ENCODE measurements at places on chromosomes 1 and 21. TPM values are rescaled to one million over a fixed set of nuclear protein-coding genes. Genes with fewer than 3 reads are reported as not detected.

Gene ETNK2
- total RNA-seq = 22.0 TPM

Gene CYP4A11
- total RNA-seq = not detected

Gene CRABP2
- total RNA-seq = not detected

Gene IRF2BP2
- total RNA-seq = 80.0 TPM

Gene SFN
- total RNA-seq = 17.8 TPM

Gene RAB25
- not detected for total RNA-seq

Gene AKR7A3
- 11.7 TPM for total RNA-seq

Gene IQGAP3
- not detected for total RNA-seq

GRCh38 chr1:65955071-65955470 lies 162.4 kb downstream of the PDE4B start:
- H3K27ac ChIP-seq = no peak overlapping the region
- no peak for DNase-seq
- H3K27me3 ChIP-seq = no peaks in the 10 kb centered on the region
- H3K4me3 ChIP-seq = no peak overlapping the region
- H3K36me3 ChIP-seq = no peaks in the 10 kb centered on the region
- H3K4me1 ChIP-seq = no peaks in the 10 kb centered on the region

DNA sequence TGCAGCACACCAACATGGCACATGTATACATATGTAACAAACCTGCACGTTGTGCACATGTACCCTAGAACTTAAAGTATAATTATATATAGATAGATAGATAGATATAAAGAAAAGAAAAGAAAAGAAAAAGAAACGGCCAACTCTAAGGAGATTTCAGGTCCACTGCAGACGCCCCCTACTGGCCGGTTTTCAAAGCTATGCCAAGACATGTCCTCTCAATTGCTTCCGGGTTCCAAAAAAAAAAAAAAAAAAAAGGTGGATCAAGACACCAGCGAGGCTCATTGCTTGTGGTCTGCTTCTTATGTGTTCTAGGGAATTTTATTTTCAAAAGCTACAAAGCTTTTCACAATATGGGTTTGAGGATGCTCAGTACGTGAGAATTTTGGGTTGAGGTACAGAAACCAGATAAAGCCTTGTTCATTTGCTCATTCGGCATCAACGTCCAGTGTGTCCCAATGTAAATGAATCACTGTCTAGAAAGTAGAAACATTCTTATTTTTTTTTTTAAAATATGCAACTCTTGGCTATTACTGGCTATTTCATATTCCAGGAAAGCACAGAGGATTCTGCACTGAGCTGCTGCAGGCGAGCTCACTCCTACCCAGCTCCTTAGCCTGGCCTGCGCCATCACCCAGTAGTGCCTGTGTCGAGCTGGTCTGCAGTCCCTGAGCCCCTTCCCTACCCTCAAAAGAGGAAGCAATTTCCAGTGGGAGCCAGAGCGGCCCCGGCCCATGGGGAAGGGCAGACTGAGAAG lies 643.0 kb downstream of the KIF26B start:
- H3K4me1 ChIP-seq = no peaks in the 10 kb centered on the region
- no peak for DNase-seq
- H3K27me3 ChIP-seq = no peaks in the 10 kb centered on the region
- no peaks in the 10 kb centered on the region for H3K36me3 ChIP-seq
- no peak overlapping the region for H3K4me3 ChIP-seq
- H3K27ac ChIP-seq = no peak overlapping the region

DNA sequence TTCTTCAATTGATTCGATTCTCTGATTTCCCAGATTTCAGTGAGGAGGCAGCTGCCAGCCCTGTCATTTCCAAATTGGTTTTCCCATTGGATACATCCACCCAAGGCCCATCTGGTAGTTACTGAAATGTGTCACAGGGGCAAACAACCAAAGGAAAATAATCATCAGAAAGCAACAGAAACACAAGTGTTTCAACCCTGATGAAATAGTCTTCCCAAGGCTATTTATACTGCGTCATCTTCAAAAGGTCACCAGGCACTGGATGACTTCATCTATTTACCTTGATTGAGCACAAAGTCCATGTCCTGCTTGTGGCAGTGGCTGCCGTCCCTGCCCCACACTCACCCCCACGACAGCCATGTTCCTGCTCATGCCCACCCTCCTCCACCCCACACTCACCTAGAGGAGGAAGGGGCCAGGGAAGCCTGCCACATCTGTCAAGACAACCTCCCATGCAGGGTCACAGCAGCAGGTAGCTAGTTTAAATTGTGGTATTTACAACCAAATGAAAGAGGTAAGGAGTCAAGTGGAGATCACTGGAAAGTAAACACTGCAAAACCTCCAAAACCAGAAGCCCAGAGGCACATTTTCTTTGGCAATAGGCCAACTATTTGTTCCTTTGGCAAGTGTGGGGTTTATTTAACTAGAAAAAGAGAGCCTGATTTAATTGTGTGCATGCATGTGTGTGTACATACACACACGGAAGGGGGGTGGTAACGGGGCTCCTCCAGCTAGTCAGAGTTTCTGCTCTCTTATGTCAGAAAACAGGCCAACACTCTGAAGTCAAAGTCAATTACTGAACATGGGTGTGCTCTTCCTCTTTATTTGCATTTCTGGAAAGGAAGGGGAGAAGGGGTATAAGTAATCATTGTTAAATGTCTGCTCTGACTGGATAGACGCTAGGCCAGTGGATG lies 49.5 kb upstream of the RAB4A start:
- no peak overlapping the region for H3K27ac ChIP-seq
- no peak for DNase-seq
- no peaks in the 10 kb centered on the region for H3K36me3 ChIP-seq
- H3K4me1 ChIP-seq = peaks cover 8% of the 10 kb centered on the region
- no peaks in the 10 kb centered on the region for H3K27me3 ChIP-seq

GRCh38 chr1:64505944-64506655 lies 36.2 kb downstream of the CACHD1 start:
- H3K36me3 ChIP-seq = no peaks in the 10 kb centered on the region
- no peaks in the 10 kb centered on the region for H3K27me3 ChIP-seq
- DNase-seq = no peak
- no peak overlapping the region for H3K27ac ChIP-seq

DNA sequence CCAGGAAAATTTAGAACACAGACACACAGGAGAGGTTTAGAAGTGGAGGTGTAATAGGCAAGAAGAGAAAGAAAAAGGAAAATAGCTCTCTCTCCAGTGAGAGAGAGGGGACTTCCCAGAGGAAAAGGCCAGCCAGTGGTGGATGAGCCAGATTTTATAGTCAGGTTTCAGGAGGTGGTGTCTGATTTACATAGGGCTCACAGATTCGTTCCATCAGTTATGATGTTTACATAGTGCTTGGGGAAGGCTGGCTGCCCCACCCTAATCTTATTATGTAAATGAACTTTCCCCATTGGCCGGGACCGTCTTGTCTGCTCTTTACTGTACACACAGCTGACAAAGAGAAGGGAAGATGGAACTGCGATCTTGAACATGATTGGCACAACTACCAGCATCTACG lies 797.3 kb downstream of the PLA2G4A start:
- H3K4me1 ChIP-seq = no peaks in the 10 kb centered on the region
- DNase-seq = no peak
- H3K27ac ChIP-seq = no peak overlapping the region
- H3K4me3 ChIP-seq = no peak overlapping the region

DNA sequence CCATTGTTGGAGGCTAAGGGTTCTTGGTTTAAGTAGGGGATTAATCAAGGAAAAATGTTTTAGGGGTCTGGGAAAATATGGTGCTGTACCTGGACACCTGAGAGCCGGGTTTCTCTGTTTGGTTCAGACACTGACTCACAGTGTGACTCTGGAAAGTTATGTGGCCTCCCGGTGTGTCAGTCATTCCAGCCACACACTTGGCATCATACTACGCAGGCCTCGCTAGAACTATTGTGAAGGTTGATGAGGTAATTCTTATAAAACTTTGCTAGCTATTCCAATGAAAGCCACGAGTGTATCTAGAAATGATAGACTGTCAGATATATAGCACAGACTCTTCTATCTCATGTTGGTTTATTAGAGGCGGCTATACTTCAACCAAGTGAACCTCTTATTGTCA lies 4.8 kb upstream of the CAMSAP2 start:
- no peaks in the 10 kb centered on the region for H3K27me3 ChIP-seq
- DNase-seq = no peak
- no peaks in the 10 kb centered on the region for H3K36me3 ChIP-seq
- H3K4me3 ChIP-seq = no peak overlapping the region
- peaks cover under 1% of the 10 kb centered on the region for H3K4me1 ChIP-seq
- H3K27ac ChIP-seq = no peak overlapping the region

GRCh38 chr1:1006305-1007159 lies 6.6 kb upstream of the HES4 start:
- H3K4me3 ChIP-seq = no peak overlapping the region
- H3K27ac ChIP-seq = no peak overlapping the region
- no peak for DNase-seq
- no peaks in the 10 kb centered on the region for H3K4me1 ChIP-seq

- H3K27me3 ChIP-seq = no peaks in the 10 kb centered on the region
- no peaks in the 10 kb centered on the region for H3K4me1 ChIP-seq
- DNase-seq = no peak
- H3K4me3 ChIP-seq = no peak overlapping the region
- H3K27ac ChIP-seq = no peak overlapping the region
- H3K36me3 ChIP-seq = no peaks in the 10 kb centered on the region
Measured at GRCh38 chr1:78586572-78586971, 33.7 kb upstream of the IFI44L start.

GRCh38 chr1:222867316-222867715 lies 52.5 kb downstream of the DISP1 start:
- no peaks in the 10 kb centered on the region for H3K27me3 ChIP-seq
- no peaks in the 10 kb centered on the region for H3K36me3 ChIP-seq
- no peak for DNase-seq

GRCh38 chr1:220809187-220809550 lies 22.5 kb downstream of the MTARC1 start:
- H3K36me3 ChIP-seq = no peaks in the 10 kb centered on the region
- DNase-seq = no peak
- no peaks in the 10 kb centered on the region for H3K27me3 ChIP-seq
- H3K27ac ChIP-seq = no peak overlapping the region
- no peak overlapping the region for H3K4me3 ChIP-seq

- no peaks in the 10 kb centered on the region for H3K4me1 ChIP-seq
- no peak overlapping the region for H3K4me3 ChIP-seq
- DNase-seq = no peak
Measured at GRCh38 chr21:25359724-25360123, 247.6 kb downstream of the MRPL39 start.

- no peaks in the 10 kb centered on the region for H3K36me3 ChIP-seq
- H3K27me3 ChIP-seq = no peaks in the 10 kb centered on the region
- no peak for DNase-seq
Measured at GRCh38 chr1:2130871-2131289, 63.7 kb downstream of the FAAP20 start.

- no peak for DNase-seq
- peaks cover 5% of the 10 kb centered on the region for H3K4me1 ChIP-seq
- H3K36me3 ChIP-seq = no peaks in the 10 kb centered on the region
- no peak overlapping the region for H3K27ac ChIP-seq
- no peak overlapping the region for H3K4me3 ChIP-seq
Measured at GRCh38 chr1:87647430-87648177, 318.9 kb downstream of the LMO4 start.

DNA sequence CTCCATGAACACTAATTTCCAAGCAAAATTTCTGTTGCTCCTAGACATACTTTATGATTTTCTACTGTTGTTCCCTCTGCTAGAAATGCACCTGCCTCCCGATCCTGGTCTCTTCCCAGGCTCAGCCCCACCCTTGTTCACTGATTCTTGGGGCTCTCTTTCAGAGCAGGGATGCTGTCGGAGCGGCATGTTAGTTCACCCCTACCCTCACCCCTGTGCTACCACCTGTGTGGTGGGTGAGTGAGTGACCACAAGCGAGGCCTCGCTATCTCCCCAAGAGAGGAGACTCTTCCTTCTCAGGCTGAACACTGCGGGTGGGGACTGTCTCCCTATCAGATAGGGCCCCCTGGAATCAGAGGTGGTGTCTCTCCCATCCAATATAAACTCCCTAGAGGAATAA lies 4.9 kb upstream of the S100A8 start:
- no peak overlapping the region for H3K4me3 ChIP-seq
- no peak overlapping the region for H3K27ac ChIP-seq
- no peaks in the 10 kb centered on the region for H3K27me3 ChIP-seq
- no peak for DNase-seq
- no peaks in the 10 kb centered on the region for H3K4me1 ChIP-seq

DNA sequence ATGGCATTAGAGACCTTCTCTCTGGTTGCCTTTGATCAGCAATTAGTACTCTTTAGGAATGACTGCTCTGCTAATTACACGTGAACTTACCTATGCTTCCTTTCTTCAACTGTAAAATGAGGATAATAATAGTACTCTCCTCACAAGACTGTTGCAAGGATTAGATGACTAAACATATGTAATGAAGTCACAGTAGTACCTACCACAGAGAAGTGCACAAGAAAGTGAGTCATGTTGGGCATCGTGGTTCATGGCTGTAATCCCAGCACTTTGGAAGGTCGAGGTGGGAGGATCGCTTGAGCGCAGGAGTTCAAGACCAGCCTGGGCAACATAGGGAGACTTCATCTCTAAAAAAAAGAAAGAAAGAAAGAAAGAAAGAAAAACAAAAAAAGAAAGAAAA lies 68.1 kb upstream of the AK4 start:
- no peak for DNase-seq
- no peak overlapping the region for H3K27ac ChIP-seq
- no peaks in the 10 kb centered on the region for H3K4me1 ChIP-seq
- no peaks in the 10 kb centered on the region for H3K36me3 ChIP-seq
- H3K4me3 ChIP-seq = no peak overlapping the region
- H3K27me3 ChIP-seq = no peaks in the 10 kb centered on the region

DNA sequence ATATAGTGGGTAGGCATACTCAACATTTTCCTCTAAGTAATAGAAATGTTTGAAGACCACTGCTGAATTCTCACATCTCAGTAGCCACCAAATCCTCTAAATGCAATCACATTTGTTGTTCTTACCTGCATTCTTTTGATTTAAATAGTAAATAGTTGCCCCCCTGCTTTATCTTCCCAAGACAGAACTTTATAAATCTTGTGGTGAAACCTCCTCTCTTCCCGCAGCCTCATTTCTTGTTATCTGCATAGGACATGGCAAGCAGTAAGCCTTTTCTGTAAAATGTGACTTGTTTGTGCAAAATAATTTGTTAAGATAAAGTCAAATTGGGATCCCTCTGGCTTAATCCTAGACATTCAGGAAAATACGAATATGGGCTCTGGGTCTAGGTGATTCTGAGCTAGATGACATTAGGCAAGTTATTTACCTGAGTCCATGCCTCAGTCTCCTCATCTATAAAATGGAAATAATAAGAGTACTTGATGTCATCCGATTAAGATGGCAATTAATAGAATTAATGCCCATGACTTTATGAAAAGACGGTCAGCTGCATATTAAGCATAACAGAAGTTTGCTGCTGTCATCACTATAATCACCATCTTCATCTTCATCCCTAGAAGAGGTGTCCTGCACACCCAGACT lies 77.7 kb downstream of the LRRC8C start:
- DNase-seq = no peak
- H3K4me1 ChIP-seq = no peaks in the 10 kb centered on the region
- H3K27me3 ChIP-seq = no peaks in the 10 kb centered on the region
- no peak overlapping the region for H3K4me3 ChIP-seq

GRCh38 chr1:25519624-25520023 lies 23.8 kb upstream of the LDLRAP1 start:
- H3K36me3 ChIP-seq = no peaks in the 10 kb centered on the region
- no peak overlapping the region for H3K4me3 ChIP-seq
- no peaks in the 10 kb centered on the region for H3K4me1 ChIP-seq
- no peak overlapping the region for H3K27ac ChIP-seq
- DNase-seq = no peak
- no peaks in the 10 kb centered on the region for H3K27me3 ChIP-seq
